ENCODE measurements at places on chromosomes 6 and 20.

- no peak for DNase-seq
These were observed 82.1 kb downstream of the PHIP start for GRCh38 chr6:78995946-78996345.

DNA sequence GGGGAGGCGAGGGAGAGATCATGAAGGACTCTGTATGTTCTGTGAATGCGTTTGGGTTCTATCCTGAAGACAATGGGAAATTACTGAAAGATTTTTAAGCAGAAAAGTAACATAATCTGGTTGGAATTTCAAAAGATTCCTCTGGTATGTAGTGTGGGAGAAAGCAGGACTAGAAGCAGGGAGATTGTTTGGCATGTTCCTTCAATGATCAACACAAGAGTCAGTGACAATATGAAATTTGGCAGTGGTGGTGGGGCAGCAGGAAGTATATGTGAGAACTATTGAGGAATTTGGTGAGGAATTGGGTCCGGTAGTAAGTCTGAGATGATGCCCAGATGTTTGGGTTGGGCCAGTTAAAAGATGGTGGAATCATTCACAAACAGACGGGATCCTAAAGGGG is 348.7 kb downstream of the CD83 start:
- no peak for DNase-seq

GRCh38 chr20:61927193-61927825 is 138.4 kb downstream of the TAF4 start:
- DNase-seq = no peak

DNA sequence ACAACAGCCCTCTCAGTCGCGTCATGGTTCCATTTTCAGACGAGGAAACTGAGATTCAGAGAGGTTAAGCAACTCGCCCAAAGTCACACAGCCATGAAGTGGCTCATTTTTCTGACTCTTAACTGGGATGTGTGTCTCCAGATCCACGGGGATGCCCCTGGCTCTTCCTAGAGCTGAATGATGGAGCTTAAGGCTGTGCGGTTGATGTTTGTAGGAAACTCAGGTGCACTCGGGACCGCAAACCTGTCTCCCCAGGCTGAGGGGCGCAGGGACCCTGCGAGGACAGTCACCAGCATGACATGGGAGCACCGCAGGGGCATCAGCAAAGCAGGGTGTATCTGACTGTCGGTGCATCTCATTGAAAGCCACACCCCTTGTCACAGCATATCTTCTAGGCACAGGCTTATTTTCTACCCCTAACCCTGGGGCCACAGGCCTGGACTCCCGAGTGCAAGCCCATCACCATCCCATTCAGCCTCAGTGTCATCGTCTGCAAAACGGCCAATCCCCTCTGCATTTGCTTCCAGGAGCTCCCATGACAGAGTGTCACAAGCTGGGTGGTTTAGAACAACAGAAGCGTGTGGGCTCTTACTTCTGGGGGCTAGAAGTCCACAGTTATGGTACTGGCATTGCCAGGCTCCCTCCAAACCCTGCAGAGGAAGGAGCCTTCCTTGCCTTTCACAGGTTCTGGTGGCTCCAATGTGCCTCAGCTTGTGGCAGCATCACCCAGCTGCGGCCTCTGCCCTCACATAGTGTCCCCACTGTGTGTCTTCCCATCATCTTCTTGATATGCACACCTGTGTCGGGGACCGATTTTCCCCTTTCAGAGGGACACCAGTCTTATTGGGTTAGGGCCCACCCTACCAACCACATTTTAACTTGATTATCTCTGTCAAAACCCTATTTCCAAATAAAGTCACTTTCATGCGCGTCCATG is 9.9 kb upstream of the ARHGAP40 start:
- DNase-seq = no peak

DNA sequence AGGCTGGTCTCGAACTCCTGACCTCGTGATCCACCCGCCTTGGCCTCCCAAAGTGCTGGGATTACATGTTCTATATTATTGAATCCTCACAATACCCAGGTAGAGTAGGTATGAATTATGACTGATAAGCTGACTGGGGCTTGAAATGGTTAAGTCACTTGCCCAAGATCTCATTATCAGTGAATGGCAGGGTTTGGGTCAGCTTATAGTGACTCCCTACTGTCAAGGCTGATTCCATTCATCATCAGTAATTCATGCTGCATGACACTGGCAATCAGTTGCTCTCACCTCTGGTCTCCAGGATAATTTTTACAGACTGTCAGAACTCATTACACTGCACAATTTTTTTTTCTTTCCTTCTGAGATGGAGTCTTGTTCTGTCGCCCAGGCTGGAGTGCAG is 127.6 kb downstream of the KIF13A start:
- DNase-seq = no peak

DNA sequence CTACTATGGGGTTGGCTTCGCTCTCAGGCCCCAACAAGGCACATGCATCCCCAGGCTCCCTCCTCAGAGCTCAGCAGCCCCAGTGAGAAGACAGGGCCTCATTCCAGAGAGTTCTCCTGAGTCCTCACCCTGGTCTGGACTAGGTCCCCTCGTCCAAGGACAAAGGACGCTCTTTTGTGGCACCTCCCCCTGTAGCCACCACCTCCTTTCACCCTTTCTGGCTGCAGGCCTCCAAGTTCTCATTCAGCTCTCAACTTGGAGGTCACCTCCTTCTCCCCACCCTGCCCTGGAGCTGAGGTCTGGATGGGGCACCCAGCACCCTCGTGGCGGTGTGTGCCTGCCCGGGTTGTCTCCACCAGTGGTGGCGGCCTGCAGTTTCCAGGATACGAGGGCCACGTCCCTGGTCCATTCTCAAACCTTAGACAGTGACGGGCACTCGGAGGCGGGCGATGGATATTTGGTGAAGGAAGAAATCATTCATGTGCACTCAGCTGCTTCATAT is 2.5 kb downstream of the UNC93A start:
- no peak for DNase-seq

DNA sequence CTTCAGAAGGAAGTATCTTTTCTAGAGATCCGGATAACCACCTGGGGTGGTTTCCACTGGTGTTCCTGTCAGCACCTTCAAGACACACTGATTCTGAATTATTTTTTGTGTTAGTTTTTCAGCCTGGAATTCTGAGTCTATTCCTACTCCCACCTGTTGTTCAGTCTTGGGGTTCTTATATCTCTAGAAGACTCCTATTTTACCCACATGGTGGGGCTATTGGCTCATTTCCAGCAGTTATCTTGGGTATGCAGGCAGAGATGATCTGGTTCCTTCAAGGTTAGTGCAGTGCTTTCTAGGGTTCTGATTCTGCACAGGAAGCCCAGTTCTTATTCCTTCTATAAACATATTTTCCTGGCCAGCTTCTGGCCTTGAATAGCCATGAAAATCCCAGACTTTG is 175.6 kb upstream of the PDE7B start:
- peak; percentile 49 for DNase-seq

GRCh38 chr6:109456111-109456583 is 575 bp upstream of the MICAL1 start:
- DNase-seq = no peak

DNA sequence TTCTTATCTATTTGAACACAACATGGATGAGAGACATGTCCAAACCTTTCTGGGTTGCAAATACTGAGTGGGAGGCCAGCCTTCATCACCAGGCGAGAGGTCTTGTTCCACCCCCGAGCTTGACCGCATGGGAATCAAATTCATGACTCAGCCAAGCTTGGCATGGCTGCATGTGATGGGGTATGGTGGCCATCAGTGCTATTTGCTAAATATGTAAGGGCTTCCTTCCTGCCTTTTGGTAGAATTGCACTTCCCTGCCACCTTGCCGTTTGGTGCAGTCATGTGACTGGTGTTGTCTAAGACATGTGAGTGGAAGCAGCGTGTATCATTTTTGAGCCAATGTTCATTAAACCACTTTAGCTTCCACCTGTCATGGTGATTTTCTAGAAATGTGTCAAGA is 508.9 kb upstream of the SULF2 start:
- no peak for DNase-seq

GRCh38 chr6:45807311-45808041 is 208.2 kb downstream of the CLIC5 start:
- no peak for DNase-seq

All from CD4-positive, alpha-beta T cell treated with Interleukin-4 for 4 hours (primary cell).